NCI-H187 (cell line): ENCODE measurements at places on chromosomes 6 and 20.

GRCh38 chr6:11969092-11969491 lies 43.0 kb upstream of the HIVEP1 start:
- DNase-seq: no peak

DNA sequence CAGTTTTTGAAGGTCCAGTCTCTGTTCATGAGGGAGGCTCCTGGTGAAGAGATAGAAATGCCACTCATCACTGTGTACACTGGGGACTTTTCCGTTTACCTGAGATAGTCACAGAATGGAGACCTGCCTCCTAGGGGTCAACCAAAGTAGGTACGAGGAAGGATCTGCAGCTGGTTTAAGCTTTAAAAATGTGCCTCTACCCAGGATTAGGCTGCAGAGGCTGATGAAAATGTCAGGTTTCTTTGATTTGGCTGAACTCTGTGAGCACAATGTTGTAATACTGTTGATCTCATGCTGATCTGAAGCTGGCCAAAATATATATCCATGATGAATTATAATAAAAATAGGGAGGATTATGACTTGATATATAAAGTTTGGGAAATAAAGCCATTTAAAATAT lies 182.7 kb downstream of the ADAT2 start:
- no peak for DNase-seq

- DNase-seq: no peak
Observed at GRCh38 chr20:8331740-8332412, 199.8 kb downstream of the PLCB1 start.

DNA sequence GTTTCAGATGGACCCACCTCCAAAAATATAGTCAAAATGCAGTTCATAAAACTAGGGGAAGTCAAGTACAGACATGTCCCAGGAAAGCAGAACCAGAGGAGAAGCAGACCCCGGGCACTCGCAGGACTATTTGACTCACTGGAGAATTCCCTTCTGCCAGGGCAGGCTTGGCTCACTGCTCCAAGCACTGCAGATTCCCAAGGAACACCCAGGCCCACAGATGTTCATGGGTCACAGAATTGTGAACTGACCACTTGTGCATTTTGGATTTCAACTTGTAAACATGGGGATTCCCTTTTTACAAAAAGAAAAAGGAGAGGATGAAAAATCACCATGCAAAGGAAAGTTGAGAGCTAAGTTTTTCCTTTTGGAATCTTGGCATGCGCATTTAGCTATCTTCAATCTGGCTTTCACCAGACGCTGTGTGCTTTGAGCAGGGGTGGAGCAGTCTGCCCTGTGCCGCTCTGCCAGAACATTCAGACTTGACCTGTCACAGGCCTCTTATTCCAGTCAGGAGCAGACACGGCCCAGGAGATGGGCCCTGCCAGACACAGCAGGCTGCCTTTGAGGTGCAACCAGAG lies 237.5 kb upstream of the TAB2 start:
- no peak for DNase-seq

GRCh38 chr6:144140867-144141266 lies 9.4 kb upstream of the STX11 start:
- no peak for DNase-seq

- DNase-seq: no peak
Observed at GRCh38 chr6:113847447-113847846, 9.7 kb upstream of the MARCKS start.

DNA sequence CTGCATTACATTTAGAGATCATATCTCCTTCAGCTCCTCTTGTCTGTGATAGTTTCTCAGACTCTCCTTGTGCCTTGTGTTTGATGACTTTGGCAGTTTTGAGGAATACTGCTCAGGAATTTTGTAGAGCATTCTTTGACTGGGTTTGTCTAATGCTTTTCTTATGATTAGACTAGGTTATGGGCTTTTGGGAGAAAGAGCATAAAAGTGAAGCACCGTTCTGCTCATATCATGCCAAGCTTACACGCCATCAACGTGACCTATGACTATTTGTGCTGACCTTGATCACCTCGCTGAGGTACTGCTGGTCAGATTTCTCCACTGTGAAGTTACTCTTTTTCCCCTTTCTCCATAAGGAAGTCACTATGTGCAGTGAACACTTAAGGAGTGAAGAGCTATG lies 256.0 kb downstream of the LY86 start:
- no peak for DNase-seq

- no peak for DNase-seq
Observed at GRCh38 chr6:53837865-53838769, 43.3 kb downstream of the LRRC1 start.

DNA sequence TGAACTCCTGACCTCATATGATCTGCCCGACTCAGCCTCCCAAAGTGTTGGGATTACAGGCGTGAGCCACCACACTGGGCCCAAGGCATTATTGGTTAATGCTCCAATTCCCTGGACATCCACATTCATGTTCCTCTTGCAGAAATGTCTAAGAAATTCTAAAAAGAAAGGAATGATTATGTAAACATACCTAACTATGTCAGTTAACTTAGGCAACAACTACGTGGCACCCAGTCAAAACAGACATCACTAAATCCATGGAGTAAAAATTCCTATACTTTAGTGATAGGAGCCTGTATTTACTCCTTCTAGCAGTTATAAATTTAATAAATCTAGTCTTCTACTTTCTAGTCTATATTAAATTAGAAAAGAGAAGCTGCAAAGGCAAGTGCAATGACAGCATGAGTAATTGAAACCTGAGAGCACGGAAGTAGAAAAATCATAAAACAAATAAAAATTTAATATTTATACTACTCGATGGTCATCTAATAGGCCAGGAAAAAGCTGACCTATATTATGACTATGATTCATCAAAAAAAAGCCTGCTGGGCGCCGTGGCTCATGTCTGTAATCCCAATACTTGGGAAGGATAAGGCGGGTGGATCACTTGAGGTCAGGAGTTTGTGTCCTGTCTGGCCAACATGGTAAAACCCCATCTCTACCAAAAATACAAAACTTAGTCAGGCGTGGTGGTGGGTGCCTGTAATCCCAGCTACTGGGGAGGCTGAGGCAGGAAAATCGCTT lies 4.2 kb downstream of the AHI1 start:
- DNase-seq: no peak

DNA sequence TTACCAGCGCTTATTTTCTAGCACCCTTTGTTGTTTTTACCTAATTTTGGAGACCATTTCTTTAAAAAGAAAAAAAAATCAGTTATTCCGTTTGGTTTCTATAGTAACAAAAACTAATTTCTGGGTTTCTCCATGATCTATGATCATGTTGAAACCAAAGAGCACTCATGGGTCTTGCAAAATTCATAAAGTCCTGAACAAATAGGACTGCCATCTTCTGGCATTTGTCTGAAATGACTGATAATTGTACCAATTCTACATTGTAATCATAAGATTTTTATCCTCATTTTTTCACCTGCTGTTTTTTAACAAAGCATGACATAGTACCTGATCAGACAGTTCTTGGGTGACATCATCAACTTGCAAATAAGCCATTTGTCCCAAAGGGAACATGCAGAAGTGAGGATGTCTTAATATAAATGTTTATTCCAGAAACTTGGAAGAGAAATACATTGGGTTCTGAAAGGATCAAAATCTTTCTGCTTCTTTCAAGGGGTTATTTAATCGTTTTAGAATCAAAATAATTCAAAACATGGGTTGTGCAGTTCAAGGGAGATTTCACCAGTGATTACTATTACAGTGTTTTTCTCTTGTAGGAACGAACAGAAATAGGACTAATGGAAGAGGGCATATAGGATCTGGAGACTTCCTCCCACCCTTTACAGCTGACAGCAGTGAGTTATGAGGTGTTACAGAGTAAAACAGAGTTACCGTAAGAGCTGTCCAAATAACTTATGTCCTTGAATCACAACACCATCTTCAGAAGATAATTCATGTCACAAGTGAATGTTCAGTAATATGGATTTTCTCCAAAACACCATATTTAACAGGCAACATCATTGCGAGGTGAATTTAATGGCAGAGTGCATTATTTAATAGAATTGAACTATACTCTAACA lies 87.1 kb upstream of the GJE1 start:
- no peak for DNase-seq

DNA sequence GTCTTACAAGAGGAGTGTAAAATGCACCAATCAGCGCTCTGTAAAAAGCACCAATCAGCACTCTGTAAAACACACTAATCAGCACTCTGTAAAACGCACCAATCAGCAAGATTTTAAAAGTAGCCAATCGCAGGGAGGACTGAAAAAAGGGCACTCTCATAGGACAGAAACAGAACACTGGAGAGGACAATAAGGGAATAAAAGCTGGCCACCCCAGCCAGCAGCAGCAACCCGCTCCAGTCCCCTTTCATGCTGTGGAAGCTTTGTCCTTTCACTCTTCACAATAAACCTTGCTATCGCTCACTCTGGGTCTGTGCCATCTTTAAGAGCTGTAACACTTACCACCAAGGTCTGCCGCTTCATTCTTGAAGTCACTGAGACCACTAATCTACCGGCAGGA lies 1.7 kb upstream of the AIG1 start:
- DNase-seq: no peak

DNA sequence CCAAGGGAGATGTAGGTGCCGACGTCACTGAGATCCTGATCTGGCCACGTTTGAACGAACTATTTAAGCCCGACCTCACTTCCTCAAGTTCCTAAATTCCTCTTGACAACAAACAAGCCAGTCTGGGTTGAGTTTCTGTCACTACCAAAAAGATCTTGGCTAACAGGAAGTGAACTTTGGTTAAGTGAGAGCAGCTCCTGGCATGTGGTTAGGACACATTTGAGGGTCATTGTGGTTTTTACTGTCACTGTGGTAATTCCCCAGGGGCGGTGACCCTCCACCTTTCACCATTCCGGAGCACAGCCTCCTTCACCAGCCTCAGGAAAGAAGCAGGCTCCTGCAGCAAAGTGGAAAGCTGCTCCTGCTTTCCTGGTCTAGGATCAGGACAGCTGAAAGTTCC lies 43.1 kb upstream of the ZNF831 start:
- DNase-seq: no peak

DNA sequence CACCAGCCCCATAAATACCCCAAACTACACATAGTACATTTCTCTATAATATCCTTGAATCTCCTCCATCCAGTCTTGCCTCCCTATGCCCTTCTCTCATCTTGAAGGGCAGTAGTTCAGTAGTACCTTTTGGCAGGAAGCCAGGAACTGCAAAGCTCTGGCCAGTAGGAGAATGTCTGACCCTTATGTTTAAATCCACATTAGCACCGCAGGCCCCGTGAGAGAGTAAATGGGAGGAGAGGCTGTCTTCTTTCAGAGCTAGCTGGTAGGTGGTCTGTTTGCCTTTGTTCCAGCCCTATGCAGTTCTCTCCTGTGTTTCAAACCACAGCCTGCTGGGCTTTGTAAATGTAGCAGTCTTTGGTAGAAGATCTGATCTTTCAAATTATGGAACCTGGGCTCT lies 690.7 kb downstream of the DOK5 start:
- no peak for DNase-seq

DNA sequence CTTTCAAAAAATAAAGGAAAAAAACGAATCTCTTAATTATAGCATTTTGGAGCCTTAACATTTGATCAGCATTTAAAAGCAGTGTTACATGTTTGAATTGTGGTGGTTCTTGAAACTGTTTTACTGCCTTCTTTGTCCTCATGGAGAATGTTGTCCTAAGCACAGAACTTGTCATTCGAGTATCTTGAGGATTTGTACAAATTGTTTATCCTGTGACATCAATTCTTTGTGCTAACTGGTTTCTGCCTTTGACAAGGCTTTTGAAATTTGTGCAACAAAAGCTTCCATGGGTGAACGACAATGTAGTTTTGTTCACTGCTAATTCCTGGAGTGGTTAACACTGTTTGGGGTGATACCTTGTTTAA lies 130.8 kb downstream of the SCAF8 start:
- DNase-seq: no peak

GRCh38 chr20:58088105-58088504 lies 140.3 kb downstream of the ANKRD60 start:
- no peak for DNase-seq

GRCh38 chr6:42104095-42104803 lies 38.2 kb downstream of the C6orf132 start:
- DNase-seq: no peak

DNA sequence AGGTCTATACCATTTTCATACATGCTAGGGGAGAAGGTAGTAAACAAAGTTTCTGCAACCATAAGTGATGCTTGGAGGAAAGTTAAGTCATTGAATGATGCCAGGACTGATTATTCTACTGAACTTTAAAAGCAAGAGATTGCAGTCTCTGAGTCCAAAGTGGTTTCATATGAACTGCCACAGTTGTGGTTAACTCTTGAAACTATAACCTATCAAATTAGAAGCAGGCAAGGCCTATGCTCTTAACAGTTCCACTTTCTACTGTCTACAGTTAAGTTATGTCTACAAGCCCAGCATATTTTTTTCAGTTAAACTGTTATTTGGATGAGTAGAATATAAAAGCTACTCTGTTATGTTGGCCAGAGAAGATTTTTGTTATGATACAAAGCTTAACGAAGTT lies 326.5 kb upstream of the RUNX2 start:
- DNase-seq: no peak

- DNase-seq: no peak
Observed at GRCh38 chr6:147837540-147837939, 329.1 kb downstream of the SAMD5 start.

GRCh38 chr6:150263765-150264404 lies 104.9 kb upstream of the IYD start:
- no peak for DNase-seq

DNA sequence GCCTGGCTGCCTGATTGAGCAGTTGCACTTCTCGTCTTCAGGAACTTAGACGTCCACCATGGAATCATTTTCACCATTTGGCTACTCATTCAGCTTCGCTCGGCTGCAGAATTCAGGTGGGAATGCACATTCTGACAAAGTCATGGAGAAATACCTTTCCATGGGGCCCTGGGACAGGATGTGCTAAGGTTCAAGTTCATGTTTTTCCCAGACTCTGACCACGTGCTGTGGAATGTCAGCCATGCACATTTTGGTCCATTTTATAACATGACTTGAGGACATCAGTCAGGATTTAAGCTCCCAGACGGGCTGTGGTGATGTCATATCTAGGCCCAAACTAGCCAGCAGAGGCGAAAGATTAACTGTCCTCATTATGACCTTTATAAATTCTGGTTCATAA lies 205.3 kb downstream of the TBXT start:
- no peak for DNase-seq

- DNase-seq: no peak
Observed at GRCh38 chr6:99136488-99136887, 188.7 kb upstream of the FBXL4 start.

GRCh38 chr6:88587150-88587520 lies 376.3 kb downstream of the RNGTT start:
- DNase-seq: no peak

GRCh38 chr6:123677897-123678296 lies 41.1 kb upstream of the TRDN start:
- no peak for DNase-seq

DNA sequence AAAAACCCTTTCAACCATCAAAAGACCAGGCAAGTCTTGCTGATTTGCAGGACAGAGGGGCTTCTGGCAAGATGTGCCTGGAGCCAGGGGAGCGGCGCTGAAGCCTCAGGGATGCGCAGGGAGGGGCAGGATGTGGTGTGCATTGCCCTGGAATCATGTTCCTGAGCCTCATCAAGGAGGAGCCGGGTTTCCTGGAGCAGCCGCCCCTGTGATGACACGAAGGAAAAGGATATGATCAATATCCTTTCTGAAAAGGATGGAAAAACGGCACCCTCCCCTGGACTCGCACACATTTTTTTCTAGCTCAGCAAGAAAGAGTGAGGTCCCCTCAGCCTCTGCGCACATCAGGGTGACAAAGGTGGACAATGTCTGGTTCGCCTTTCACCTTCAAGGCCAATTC lies 173.1 kb upstream of the SSTR4 start:
- DNase-seq: no peak
